ENCODE measurements at places on chromosomes 2 and 18. TPM values are rescaled to one million over a fixed set of nuclear protein-coding genes. Genes with fewer than 3 reads are reported as not detected.

- DNase-seq: no peak
These were observed 196.4 kb downstream of the UXS1 start for GRCh38 chr2:105997711-105998110.

GRCh38 chr2:10626837-10627236 lies 62.9 kb downstream of the NOL10 start:
- DNase-seq: no peak

DNA sequence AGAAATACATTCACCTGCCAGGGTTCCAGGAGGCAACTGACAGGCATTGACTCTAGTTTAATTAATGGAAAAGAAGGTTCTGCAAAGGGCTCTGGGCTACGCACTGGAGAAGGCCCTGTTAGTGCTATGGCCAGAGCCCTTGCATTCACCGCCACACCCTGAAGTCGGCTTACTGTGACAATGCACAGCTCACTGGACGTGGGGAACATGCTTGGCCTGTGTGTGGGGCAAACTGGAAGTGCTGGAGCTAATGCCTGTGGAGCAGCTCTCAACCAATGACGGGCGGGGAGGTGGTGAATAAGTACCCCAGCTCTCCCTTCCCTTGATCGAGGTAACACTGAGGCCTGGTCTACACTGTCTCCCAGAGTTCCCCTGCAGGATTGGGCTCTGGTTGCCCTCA lies 209.8 kb downstream of the HAUS1 start:
- DNase-seq: no peak

- DNase-seq: no peak
These were observed 94.4 kb upstream of the SATB2 start for GRCh38 chr2:199552141-199552540.

DNA sequence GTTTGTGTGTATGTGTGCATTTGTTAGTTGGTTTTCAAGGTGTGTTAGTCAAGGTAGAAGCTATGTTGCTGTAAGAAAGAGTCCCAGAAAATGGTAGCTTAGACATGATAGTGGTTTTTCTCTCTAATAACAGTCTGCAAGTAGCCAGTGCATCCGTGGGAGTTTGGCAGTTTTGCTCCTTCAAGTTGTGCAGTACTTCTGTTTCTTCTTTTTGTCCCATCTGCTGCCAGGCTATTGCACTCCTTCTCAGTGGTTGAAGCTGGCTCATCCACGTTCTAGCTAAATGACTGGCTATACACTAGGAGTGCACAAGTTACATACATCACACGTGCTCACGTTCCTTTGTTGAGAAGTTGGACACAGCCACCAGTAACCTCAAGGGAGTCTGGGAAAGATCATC lies 134.7 kb downstream of the ASXL3 start:
- no peak for DNase-seq

GRCh38 chr2:213125646-213126347 lies 25.6 kb downstream of the IKZF2 start:
- no peak for DNase-seq

DNA sequence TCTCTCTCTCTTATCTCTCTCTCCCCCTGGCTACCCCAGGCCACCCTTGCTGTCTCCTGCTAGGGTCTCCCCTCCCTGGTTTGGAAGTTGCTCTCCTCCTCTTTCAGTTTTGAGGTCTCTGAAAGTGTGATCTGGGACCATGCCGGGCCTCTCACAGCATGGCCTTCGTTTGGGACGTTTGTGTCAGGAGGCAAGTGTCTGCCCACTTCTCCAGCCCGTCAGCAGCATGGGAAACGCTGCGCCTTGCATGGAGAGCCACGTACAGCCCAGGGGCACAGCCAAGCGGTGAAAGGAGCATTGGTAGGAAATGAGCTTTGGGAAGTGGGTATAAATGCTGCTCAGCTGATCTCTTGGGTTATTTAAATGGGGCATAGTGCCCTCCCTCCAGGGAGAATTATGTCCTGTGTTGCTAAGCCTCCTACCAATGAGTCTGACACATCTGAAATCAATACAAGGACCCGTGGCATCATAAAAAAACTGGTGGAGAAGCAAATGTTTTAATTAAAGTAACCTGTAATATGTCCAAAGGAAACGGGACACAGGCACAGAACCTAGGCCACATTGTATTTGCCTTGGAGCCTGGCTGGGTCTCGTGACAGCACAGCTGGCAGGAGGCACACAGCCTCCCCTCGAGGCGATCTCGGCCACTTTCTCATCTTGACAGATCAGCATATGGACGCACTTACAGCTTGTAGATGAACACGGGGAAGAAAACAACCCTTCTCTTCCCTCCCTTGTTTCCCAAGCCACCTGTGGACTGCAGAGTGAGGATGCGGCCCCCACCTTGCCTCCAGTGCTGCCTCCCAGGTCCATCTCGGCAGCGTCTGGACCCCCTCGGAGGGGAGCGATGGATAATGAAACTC lies 72.7 kb downstream of the SH3RF3 start:
- no peak for DNase-seq

- DNase-seq: no peak
These were observed 22.6 kb downstream of the HDAC4 start for GRCh38 chr2:239378021-239378917.

DNA sequence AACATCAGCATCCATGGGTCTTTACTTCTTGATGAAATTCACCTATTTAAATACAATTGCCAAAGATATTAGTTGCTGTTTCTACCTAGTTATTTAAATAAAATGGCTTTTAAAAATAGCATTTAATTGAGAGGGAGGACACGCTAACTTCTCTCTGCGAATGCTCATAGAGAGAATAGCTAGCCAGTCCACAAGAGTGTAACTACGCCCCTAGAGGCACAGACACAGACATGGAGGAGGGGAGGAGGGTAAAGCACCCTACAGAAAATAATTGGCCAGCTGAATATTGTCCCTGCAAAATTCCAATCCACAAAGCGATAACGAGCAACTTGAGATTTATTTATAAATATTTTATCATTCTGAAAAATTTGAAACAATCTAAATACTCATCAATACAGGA lies 97.0 kb upstream of the PAPOLG start:
- no peak for DNase-seq

- DNase-seq: no peak
These were observed 28.0 kb downstream of the APCDD1 start for GRCh38 chr18:10482363-10482984.

GRCh38 chr2:158482594-158482993 lies 25.8 kb downstream of the PKP4 start:
- no peak for DNase-seq

DNA sequence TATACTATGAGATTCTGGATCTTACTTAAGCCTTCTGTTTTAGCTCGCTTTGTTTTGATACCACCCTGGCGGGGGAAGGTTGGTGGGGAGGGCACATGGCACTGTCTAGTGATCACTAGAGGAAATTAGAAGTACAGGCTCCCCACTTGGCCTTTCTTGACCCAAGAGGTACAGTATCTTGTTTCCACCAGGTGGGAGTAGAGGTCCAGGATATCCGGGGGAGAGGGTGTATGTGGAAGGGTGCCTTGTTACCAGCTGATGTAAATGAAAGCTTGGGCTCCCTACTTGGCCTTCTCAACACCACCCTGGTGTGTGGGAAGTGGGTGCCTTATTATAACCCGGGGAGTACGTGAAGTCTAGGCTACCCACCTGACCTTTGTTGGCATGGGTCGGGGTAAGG lies 7.5 kb downstream of the GALNT1 start:
- DNase-seq: no peak

The PROC gene
- not detected for total RNA-seq

The ALPP gene
- total RNA-seq: not detected

The SLC4A5 gene
- total RNA-seq: 94.5 TPM
